T-helper 17 cell (primary cell): ENCODE measurements at places on chromosomes 13 and 19.

- DNase-seq: no peak
Observed at GRCh38 chr13:49502954-49503353, 7.2 kb downstream of the PHF11 start.

DNA sequence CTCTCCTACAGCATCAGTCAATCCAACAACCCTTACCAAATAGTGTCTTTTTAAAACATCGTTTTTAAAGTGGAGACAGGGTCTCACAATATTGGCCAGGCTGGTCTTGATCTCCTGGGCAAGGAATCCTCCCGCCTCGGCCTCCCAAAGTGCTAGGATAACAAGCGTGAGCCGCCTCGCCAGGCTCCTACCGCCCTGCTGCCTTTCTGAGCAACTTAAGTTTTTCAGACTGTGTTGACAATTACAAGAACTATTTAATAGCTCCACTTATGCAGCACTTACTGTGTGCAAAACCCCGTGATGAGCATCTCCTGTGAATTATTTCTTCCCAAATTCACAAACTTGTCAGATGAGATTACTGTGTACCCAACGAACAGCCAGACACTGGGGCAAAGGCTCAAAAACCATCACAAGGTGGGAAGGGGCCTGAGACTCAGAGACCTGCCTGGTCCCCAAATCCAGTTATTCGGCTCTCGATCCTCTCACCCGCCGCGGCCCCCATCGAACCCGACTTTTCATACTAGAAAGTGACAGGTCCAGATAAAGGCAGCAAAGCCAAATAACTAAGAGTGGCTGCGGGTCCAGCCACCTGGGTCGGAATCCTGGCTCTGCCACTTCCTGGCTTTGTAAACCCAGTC is 581 bp downstream of the RPL18 start:
- no peak for DNase-seq

- no peak for DNase-seq
Observed at GRCh38 chr13:30006246-30006645, 155.8 kb upstream of the UBL3 start.

DNA sequence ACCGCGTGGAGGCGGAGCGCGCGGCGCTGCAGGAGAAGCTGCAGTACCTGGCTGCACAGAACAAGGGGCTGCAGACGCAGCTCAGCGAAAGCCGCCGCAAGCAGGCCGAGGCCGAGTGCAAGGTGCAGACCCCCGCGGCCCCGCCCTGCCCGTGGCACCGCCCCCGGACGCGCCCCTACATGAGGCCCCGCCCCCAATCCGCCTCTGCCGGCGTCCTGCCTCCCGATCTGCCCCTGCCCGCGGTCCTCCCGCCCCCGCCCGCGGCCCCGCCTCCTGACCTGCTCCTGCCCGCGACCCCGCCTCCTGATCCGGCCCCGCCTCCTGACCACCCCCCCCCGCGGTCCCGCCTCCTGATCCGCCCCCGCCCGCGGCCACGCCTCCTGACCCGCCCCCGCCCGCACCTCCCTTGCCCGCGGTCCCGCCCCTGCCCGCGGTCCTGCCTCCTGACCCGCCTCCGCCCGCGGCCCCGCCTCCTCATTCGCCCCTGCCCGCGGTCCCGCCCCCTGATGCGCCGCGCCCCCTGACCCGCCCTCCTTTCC is 11.7 kb downstream of the PRR36 start:
- peak; percentile 80 for DNase-seq
